ENCODE measurements at places on chromosomes 13 and 19.
A peak's percentile ranks its signal among the peaks of the same experiment; 100 is the strongest.

- no peak for DNase-seq
Measured at GRCh38 chr13:113863524-113864272, at the start of gene GAS6. Gene GAS6, minus strand, starts transcription at chr13:113864076. Its CDS starts 156 bp downstream, at chr13:113863920.

DNA sequence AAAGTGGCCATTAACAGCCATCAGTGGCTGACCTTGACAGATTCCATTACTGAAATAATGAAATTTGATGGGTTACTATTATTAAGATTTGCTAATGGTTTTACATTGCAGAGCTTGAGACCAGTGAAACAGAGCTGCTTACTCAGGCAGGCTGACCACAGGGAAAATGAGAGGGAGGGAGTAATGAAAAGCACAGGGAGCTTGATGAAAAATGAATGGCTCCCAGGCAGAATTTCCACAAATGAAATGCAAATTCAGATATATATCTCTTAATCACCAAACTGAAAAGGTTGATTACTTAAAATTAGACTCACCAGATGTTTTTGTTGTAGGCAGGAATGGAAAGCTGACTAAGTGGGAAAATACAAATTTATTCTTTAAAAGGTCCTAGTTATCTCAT, 36.1 kb downstream of the HTR2A start:
- DNase-seq = no peak

GRCh38 chr13:34124666-34125306, 306.8 kb downstream of the RFC3 start:
- no peak for DNase-seq

- DNase-seq = no peak
Measured at GRCh38 chr19:53853707-53854106, 14.0 kb upstream of the MYADM start.

- no peak for DNase-seq
Measured at GRCh38 chr13:103639326-103639725, 573.1 kb upstream of the SLC10A2 start.

DNA sequence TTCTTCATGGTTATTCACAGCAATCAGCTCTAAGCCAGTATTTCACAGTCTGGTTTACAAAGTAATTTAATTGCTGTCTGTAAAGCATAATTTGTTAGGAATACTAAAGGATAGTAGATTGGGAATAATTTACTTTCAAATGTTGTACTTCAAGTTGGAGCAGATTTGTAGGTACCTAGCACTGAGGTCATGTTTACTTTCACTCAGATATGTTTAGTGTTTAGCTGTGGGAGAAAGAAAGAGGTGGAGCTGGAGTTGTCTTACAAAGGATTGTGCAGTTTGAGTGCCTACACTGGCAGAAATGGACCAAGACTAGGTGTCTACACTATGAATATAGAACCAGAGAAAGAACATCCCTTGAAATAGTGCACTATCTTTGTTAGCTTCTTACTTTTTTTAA, 464.6 kb downstream of the PCDH9 start:
- DNase-seq = no peak

GRCh38 chr19:8635422-8635821, 5.0 kb downstream of the NFILZ start:
- no peak for DNase-seq

- no peak for DNase-seq
Measured at GRCh38 chr19:44752123-44752815, 3.8 kb downstream of the BCL3 start.

DNA sequence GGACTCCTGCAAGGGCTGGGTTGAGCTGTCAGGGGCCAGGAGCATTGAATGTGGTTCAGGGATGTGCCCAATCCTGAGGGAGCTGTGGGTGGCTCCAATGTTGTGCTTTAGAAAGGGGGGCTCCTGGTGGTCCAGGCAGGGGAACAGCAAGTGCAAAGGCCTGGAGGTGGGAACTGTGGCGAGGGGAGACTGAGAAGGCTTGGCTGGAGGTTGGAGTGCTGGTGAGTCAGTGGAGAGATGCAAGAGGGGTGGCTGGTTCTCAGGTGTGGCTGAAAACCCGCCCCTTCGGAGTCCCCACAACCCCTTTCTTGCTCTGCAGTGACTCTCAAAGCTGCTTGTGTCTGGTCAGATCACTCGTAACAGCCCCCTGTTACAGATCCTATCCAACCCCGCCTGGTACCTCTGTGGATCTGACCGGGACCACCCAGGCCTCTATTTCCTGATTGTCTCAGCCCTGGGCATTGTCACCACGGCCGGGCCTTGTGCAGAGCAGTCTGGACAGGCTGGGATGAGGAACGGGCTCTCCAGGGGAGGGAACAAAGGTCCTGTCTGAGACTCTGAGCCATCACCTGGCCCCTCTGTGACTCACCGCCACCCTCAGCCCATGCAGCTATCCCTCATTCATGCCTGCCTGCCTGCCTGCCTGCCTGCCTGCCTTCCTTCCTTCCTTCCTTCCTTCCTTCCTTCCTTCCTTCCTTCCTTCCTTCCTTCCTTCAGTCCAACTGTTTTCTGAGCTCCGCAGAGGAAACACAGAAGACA, 1.4 kb upstream of the KCNN1 start:
- DNase-seq = no peak

DNA sequence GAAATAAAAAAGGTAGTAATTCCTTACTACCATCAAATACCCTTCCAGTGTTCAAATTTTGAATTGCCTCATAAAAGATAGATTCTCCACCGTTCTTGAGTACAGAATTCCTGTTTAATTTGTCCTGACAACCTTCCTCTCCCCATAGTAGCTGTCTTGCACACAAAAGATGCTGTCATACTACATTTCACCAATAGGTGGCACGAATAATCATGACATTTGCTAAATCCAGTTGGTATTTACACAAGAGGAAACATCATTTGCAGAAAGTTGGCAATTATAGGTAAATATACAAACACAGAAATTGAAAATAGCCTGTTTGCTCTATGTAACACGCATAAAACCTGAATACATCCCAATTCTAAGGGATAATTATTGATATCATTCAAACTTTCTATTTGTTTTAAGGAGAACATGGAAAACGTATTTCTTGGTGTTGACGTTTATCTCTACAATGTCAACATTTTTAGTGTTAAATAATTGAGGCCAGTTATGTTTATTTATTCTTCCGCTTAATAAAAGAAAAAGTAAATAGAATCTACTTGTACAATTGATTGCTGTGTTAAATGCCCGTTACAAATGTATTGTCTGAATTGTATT, 58.3 kb upstream of the CLDN10 start:
- no peak for DNase-seq

- no peak for DNase-seq
Measured at GRCh38 chr19:8334458-8335342, 8.4 kb downstream of the KANK3 start.

- no peak for DNase-seq
Measured at GRCh38 chr19:1272423-1273262, 2.7 kb upstream of the FAM174C start.

- DNase-seq = no peak
Measured at GRCh38 chr19:32020538-32020937, 324.9 kb upstream of the ZNF507 start.

DNA sequence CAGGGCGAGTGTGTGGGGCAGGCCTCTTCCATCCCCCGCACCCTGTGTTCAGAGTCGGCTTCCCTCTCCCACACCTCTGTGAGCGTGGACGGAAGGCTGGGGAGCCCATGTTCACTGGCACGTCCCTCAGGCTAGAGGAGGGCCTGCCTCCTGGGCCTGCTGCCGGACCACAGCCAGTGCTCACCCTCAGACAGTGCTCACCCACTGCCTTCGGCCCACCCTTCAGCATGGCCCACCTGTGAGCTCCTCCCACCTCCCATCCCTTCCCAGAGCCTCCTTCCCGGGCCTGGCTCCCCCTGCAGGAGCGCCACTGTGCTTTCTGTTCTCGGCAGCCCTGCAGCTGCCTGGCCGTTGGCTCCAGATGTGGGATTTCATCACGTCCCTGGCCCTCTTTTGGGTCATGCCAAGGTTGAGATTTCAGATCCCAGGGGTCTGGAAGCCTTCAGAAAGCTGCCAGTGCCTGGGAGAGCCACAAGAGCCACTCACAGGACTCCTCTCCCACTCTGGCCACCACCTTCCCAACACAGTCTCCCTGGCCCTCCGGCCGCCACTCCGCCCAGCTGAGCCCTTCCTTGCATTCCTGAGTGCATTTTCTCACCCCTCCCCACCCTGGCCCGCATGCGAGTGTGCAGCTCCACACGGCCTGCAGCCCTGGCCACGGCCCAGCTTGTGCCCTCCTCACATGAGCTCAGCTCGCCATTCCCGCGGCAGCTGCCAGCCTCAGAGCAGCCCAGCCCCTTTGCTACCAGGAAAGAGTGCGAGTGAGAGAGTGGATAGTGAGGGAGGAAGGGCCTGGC, 25.3 kb downstream of the CAPN12 start:
- DNase-seq = no peak

- DNase-seq = no peak
Measured at GRCh38 chr19:16460454-16460853, 11.3 kb downstream of the EPS15L1 start.

DNA sequence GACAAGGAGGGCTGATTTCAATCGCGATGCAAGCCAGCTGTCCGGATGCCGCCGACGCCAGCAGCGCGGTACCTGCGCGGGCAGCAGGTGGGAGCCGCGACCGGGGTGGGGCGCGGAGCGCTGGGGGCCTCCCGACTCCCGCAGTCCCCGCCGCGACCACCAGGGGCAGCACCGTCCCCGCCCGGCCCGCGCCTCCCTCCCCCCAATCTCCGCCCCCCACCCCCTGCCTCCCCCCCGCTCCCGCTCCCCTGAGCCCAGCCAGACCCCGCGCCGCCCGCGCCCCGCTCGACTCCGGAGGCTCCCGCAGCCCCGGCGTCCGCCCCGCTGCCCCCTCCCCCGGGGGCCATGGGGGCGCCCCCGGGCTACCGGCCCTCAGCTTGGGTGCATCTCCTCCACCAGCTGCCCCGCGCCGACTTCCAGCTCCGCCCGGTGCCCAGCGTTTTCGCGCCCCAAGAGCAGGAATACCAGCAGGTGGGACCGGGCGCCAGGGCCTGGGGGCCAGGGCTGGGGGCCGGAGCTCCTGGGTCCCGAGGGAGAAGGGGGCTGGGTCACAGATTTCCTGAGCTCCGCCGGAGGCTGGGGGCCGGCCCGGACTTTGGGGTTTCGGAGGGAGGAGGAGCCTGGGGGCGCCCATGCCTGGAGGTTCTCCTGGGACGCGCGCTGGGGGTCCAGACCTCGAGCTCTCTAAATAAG, at the start of gene TTYH1:
Gene TTYH1 (plus strand): TSS at position 257 of the 693 bp plus-strand sequence. CDS start 89 bp downstream, at position 346.
- DNase-seq = peak; percentile 34

GRCh38 chr19:55606817-55607216, 1.4 kb downstream of the ZNF865 start:
- no peak for DNase-seq

GRCh38 chr19:15368798-15369593, 10.6 kb downstream of the AKAP8 start:
- DNase-seq = no peak

DNA sequence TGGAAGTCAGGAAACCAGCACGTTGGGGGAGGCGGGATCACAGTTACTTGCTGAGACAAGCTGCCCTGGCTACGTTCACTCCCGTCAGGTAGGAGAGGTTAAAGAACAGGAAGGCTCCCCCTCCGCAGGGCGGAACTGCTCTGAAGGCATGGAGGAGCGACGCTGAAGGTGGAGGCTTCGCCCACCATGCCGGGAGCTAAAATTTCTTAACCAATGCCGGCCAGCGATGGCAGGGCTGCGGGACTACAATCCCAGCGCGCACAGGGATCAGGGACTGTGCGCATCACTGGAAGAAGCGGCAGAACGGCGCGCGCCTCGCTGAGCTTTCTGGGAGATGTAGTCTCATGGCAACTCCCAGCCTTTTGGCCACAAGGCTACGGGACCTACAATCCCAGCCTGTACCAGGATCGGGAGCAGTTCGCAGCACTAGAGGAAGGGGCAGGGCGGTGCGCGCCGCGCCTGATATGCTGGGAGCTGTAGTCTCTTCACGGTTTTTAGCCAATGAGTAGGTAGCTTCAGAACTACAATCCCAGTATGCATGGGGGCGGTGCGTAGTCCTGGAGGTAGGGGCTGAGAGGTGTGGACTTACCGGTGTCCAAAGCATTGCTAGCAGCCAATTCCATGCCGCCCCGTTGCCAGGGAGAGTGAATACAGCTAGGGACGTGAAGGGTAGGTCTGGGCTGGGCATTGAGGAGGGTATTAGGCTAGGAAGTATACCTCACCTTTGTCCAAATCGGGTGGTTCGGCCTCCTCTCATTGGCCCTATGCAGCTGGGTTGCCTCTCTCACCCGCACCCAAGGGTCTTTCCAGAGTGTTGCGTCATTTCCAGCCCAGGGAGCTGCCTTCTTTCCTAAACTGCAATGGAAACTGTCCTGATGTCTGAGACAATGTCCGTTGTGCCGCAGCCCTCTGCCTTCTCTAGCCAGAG, 12.8 kb upstream of the ZNF682 start:
- DNase-seq = peak; percentile 35

GRCh38 chr19:11041966-11042627, 47.2 kb upstream of the LDLR start:
- no peak for DNase-seq

DNA sequence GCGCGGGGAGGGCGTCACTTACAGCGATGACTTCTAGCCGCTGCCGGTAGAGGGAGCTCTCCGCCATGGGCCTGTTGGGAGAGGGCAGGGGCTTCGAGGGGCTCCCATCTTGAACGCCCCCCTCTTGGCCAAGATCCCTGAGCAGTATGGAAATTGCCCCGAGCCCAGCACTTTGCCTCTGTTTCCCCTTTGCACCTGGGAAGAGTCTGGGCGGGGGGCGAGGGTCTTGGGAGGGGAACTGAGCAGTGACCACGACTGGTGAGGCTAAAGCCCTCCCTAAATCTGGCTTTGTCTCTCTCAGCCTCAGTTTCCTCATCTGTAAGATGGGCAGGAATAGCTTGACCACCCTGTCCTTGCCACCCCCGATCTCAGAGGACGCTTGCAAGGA, 2.8 kb downstream of the PALM3 start:
- DNase-seq = no peak

- no peak for DNase-seq
Measured at GRCh38 chr19:7677669-7678311, 900 bp downstream of the MCEMP1 start.

DNA sequence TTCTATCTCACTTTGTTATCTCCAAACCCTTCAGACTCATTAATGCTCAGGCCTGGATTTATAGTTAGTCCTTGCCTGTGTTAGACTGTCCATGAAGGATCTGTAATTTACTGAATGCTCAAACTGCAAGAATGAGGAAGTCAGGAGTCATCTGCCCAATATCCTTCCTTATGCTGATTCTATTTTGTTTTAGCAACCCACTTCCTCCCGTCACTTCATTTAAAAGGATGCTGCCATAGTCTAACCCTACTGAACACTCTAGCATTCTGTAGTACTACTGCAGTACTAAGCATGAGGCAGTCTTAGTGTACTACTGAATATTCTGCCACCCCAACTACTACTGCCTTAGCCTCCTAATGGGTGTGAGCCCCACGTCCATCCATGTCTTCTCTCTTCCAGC, 1.5 kb downstream of the FCAR start:
- DNase-seq = no peak

GRCh38 chr13:43239275-43239840, 216.0 kb downstream of the DNAJC15 start:
- no peak for DNase-seq

Measured in stimulated activated CD4-positive, alpha-beta T cell treated with anti-CD3 and anti-CD28 coated beads, Interleukin-1b, Interleukin-23, amount 100 ng/mL, for 1 hour (primary cell).